Activated naive CD8-positive, alpha-beta T cell treated with anti-CD3 and anti-CD28 coated beads, Interleukin-2, amount 50 U/mL, for 24 hours (primary cell): ENCODE measurements at places on chromosomes 3 and 15.

DNA sequence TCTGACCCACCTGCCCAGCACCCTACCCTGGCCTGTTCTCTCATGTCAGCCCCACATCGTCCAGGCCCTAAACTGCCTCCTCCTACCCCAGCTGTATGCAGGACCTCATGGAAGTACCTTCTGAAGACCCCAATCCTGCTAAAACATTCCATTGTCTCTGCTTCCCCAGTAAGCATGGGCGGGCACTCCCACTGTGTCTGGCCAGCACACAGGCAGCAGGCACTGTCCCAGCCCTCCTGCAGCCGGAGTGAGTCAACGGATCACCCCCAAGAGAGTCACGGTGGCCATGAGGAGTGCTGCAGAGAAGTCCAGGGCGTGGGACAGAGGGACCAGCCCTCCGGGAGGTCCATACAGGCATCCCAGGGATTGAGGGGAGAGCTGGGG, 36.4 kb upstream of the SLCO2A1 start:
- no peak for DNase-seq
- H3K27ac ChIP-seq = no peak overlapping the region
- no peak overlapping the region for H3K4me3 ChIP-seq
- H3K36me3 ChIP-seq = no peaks in the 10 kb centered on the region
- H3K27me3 ChIP-seq = peaks cover 4% of the 10 kb centered on the region

- H3K27ac ChIP-seq = peak overlapping the region; percentile 89
- H3K4me1 ChIP-seq = peaks cover 98% of the 10 kb centered on the region
- H3K4me3 ChIP-seq = peak overlapping the region; percentile 42
- peak; percentile 48 for DNase-seq
- no peaks in the 10 kb centered on the region for H3K27me3 ChIP-seq
Measured at GRCh38 chr15:74400313-74400860, 32.9 kb upstream of the CYP11A1 start.

- DNase-seq = no peak
- peaks cover 30% of the 10 kb centered on the region for H3K27me3 ChIP-seq
- H3K4me3 ChIP-seq = no peak overlapping the region
- no peaks in the 10 kb centered on the region for H3K36me3 ChIP-seq
Measured at GRCh38 chr15:101455291-101456025, 34.0 kb downstream of the PCSK6 start.

- H3K27ac ChIP-seq = peak overlapping the region; percentile 70
- no peak overlapping the region for H3K4me3 ChIP-seq
- no peaks in the 10 kb centered on the region for H3K27me3 ChIP-seq
- DNase-seq = no peak
- H3K4me1 ChIP-seq = peaks cover 43% of the 10 kb centered on the region
- H3K36me3 ChIP-seq = no peaks in the 10 kb centered on the region
Measured at GRCh38 chr15:58440158-58440910, 8.5 kb downstream of the LIPC start.

DNA sequence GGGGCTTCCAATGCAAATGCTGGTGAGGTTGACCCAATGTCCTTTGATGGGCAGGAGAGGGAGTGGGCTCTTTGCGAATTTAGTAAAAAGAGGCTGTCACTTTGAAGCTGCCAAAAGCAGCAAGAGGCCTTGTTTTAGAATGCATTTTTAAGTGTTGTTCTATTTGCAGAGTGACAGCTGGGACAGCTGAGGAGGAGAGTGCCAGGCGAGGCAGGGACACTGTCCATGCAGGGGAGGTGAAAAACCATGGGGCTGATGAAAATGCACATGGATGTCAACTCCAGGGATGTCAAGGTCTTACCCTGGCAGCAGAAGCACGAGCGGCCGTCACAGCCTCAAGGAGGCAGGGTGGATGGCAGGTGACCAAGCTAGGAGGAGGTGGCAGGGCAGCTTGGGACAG, 279.8 kb downstream of the ADAMTS17 start:
- H3K36me3 ChIP-seq = no peaks in the 10 kb centered on the region
- H3K4me1 ChIP-seq = no peaks in the 10 kb centered on the region
- no peak overlapping the region for H3K4me3 ChIP-seq
- no peak overlapping the region for H3K27ac ChIP-seq
- no peak for DNase-seq

DNA sequence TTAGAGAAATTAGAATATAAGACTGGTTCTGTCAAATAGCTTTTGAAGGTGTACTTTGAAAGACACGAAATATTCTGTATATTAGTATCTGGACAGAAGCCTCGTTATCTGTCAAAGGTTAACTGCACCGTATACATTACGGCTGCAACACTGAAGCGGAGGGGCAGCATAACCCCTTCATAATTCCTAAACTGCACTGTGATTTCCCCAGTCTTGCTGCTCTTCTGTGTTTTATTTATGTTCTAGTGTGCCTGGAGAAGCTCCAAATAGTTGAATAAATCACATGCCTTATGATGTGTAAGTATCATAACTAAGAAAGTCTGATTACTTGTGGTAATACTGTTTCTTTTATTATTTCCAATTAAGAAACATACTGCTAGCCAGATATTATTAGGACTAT, 285.7 kb upstream of the ROBO2 start:
- DNase-seq = no peak
- H3K27ac ChIP-seq = no peak overlapping the region
- no peaks in the 10 kb centered on the region for H3K36me3 ChIP-seq
- no peaks in the 10 kb centered on the region for H3K27me3 ChIP-seq
- H3K4me3 ChIP-seq = no peak overlapping the region

DNA sequence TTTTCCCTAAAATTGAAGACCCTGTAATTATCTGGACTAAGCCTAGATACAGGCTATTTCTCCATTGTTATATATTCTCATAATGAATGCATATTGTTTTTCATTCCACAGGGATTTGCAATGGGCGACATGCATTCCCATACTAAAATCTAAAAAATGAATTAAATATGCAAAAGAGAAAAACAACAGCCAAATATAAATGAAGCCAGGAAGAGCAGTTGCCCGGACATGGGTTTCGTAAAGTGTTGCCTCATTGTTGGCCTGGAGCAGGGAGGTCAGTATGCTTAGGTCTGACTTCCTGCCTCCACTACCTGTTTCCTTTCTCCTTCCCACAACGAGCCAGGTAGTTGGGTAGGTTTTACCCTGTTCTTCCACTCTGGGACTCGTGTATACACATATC, 27.1 kb upstream of the SLCO3A1 start:
- H3K27ac ChIP-seq = no peak overlapping the region
- H3K27me3 ChIP-seq = no peaks in the 10 kb centered on the region
- H3K4me3 ChIP-seq = no peak overlapping the region
- no peaks in the 10 kb centered on the region for H3K36me3 ChIP-seq
- DNase-seq = no peak
- H3K4me1 ChIP-seq = no peaks in the 10 kb centered on the region

DNA sequence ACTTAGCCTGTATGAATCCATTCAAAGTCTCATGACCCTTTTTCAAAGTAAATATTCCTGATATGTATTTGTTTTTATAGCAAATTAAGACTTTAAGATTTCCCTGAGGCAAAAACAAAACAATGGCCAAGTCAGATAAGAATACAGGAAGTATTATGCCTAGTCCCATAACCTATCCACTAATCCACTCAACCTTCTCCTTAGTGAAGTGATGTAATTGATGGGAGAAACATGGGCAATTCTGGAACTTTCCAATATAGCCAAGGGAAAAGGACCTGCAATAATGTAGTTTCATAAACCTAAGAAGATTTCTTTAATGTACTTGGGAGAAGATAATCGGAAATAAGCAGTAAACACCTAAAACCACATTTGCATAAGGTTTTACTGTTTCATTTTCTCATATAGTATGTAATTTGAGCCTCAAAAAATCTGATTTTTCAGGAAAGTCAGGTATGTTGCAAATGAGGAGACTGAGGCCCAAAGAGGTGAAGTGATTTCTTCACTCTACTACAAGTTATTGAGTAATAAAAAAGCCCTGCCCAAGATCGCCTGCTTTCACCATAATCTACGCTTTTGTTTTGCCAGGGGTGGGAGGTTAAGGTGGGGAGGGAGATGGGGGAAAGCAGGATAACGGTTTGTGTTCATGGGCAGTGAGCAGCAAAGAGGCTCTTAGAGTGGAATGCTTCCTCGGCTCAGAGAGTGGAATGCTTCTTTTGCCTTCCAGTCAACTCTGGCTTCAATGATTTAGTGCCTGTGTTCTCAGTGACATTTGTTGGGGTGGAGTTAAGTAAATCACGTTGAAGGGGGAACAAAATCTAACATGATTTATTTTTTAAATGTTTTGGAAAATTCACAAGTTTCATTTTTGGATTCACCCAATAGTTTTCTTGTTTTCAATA, 95.0 kb upstream of the FNDC3B start:
- no peaks in the 10 kb centered on the region for H3K36me3 ChIP-seq
- H3K27me3 ChIP-seq = peaks cover 9% of the 10 kb centered on the region
- H3K4me3 ChIP-seq = no peak overlapping the region

GRCh38 chr15:90231028-90232017, 2.4 kb downstream of the CIB1 start:
- peak overlapping the region; percentile 93 for H3K4me3 ChIP-seq
- H3K27ac ChIP-seq = peak overlapping the region; percentile 97
- peaks cover 33% of the 10 kb centered on the region for H3K36me3 ChIP-seq
- no peaks in the 10 kb centered on the region for H3K27me3 ChIP-seq
- H3K4me1 ChIP-seq = peaks cover 44% of the 10 kb centered on the region
- DNase-seq = peak; percentile 70
